ENCODE measurements at places on chromosomes 12 and 14.

DNA sequence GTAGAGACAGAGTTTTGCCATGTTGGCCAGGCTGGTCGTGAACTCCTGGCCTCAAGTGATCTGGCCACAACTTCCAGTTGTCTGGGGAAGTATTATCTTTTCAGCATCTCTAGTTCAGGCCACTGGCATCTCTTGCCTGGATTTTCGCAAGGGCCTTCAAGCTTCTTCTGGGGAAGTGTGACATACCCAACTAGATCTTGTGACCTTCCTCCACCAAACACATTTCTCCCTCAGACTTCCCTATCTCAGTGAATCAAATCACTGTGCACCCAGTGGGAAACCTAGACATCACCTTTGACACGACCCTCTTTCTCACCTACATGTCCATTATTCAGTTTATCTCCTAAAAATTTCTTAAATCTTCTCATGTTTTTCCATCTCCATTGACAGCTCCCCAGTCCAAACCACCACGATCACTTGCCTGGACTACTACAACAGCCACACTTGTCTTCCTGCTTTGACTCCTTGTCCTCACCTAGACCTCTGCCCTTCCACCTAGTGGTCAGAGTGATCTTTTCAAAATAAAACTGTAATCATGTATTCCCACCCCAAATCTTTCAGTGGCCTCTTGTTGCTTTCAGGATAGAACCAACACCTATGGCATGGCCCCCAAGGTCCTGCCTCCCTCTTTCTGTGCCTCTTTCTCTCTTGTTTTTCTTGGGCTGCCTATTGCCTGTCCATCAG is 3.3 kb downstream of the EEF1AKMT3 start:
- no peak for DNase-seq

GRCh38 chr12:90390947-90391346 is 564.0 kb downstream of the CCER1 start:
- DNase-seq: no peak

- no peak for DNase-seq
These were observed 49.0 kb downstream of the NTF3 start for GRCh38 chr12:5480938-5481303.

- DNase-seq: no peak
These were observed 25.5 kb upstream of the BATF start for GRCh38 chr14:75496755-75497154.

DNA sequence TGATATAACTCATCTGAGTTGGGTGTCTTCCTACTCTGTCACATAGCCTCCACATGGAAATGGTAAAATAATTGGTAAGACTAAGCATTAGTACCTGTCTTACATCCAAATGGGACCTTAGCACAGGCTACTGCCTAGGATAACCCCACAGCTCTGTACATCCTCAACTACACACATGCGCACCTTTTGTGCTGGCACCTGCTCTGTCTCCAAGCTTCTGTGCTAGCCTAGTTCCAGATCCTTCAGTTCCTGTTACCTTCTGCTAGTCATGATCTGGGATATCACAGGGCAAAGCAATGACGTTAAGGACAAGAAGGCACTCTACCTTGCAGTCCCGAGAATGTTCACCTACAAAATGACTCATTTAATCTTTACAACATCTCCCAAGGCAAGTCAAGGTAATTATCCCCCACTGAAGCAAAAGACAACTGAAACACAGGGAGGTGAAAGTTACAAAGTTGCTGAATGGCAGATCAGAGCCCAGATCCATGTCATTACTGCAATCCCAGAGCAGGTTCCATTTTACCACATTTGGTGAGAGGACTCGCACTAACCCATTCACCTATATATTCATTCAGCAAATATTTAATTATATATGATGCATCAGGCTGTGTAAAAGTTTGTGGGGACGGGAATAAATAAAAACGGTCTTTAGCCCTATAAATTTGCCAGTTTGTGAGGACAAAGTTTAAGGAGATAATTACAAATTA is 61.7 kb downstream of the PPM1H start:
- no peak for DNase-seq

DNA sequence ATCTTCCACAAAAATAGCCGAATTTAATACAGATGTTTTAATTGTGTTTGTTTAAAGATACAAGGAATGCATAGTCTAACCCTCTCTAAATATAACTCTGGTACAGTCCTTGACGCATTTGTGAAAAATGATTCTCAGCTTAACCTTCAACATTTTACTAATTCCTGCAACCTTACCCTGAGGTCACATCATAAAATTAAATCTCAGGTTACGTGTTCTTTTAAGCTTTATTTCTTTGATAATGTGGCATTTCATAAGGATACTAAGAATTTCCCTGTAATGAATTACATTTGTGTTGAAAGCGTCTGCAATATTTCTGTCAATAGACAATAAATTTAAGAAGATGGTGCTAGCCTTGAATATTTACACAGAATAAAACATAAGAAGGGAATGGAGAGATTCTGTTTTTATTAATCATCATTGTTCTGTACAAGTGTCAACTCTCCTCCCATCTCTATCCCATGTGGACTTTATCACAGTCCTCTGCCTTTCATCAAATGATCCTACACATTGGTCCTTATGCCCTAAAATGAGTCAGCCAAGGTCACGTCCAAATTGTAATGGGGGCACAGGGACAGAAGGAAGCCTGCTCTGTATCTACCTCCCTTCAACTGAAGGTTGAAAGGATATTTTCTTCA is 769.3 kb upstream of the FLRT2 start:
- DNase-seq: no peak

DNA sequence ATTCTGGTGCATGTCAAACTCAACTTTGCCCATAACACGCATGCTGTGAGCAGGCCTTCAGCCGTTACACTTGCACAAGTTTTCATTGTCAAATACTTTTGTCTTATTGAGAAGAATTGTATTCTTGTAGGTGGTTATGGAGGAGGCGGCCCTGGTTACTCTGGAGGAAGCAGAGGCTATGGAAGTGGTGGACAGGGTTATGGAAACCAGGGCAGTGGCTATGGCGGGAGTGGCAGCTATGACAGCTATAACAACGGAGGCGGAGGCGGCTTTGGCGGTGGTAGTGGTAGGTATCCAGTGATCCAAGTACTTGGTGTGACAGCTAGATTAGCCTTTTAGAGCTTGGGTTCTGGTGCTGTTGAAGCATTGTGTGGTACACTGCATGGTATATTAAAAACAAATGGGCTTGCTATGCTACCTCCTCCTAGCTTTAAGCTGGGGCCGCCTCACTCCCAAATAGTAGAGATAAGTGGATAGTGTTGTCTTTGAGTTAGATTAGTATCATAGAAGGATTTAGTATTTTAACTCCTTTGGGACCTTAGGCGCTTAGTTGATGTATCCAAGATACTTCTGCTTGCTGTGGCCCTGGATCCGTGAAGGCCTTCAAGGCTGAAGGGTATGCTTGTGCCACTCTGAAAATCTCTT is 2.5 kb downstream of the HNRNPA1 start:
- no peak for DNase-seq

DNA sequence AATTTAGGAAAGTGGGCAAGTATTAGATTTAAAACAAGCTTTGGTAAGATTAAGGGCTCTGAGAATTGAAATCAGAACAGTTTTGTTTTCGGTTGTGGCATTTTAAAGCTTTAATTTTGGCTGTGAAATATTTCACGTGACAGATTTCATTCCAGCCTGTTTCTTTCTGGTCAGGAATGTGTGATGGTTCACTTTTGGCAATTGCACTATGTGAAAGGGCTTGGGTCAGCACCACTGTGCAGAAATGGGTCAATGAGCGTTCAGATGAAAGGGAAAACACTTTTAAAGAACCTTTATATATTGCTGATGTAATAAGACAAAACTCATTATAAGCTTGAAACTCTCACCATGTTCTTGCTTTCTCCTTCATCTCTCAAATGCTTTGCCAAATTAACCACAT is 17.1 kb downstream of the NUBPL start:
- DNase-seq: no peak

GRCh38 chr14:36874396-36875138 is 212.9 kb downstream of the PAX9 start:
- no peak for DNase-seq

DNA sequence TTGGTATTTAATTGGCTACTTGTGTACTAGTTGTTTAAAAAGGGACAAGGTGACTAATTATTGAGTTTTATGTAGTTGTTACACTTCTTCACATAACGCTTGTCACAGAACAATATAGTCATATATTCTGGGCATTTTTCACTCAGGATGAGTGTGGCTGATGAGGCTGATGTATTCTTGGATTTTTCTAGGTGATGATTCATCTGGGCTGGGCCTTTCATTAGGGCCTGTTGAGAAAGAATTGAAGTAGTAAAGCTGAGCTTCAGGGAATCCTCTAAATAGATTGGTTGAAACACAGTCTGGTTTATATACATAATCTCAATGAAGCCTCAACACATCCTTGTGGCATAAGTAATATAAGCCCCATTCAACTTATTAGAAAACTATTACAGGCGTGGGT is 445.7 kb downstream of the DAD1 start:
- DNase-seq: no peak
